ENCODE measurements at places on chromosomes 12 and 14.

GRCh38 chr14:99809360-99809759 lies 16.1 kb downstream of the EML1 start:
- DNase-seq: no peak

GRCh38 chr12:118061873-118062843 lies 1.2 kb upstream of the WSB2 start:
- DNase-seq: no peak

GRCh38 chr12:47065546-47065945 lies 13.9 kb upstream of the PCED1B start:
- DNase-seq: no peak

DNA sequence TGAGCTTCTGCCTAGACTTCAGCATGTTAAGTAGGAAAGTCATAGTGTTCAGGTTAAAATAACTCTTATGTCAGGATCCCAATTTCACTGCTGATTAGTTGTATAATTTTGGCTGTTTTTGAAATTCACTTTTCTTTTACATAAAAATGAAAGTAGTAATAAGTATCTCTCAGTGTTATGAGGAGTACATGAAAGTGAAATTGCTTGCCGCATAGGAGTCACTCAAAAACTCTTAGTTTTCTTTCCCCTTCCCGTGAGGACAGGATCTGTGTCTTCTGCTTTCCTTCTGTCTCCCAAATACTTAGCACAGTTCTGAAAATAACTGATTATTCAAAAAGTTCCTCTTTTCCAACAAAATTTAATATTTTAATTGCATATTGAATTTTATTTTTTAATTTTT lies 100.5 kb downstream of the SLC38A4 start:
- DNase-seq: no peak

DNA sequence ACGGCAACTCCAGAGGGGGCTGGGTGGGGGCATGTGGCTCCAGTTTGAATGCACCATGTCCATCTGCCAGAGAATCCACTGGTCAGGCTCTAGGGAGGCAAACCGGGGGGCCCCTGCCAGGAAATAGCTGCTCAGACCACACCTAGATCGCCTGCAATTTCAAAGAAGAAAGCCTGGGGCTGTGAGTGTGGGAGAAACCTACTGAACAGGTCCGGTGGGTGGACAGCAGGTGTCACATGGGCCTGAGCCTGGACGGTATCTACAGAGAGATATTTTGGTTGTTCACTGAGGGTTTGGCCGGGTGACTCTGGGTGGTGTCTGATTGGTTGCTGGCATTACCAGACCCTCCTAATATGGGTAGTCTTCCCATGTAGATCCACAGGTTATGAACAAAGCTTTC lies 32.0 kb downstream of the DAO start:
- no peak for DNase-seq

- DNase-seq: no peak
These were observed 402.0 kb downstream of the SYT1 start for GRCh38 chr12:79266343-79267144.

GRCh38 chr12:109645194-109645593 lies 68.4 kb upstream of the FAM222A start:
- DNase-seq: no peak

- DNase-seq: no peak
These were observed 163.5 kb downstream of the CFAP54 start for GRCh38 chr12:96652870-96653269.

DNA sequence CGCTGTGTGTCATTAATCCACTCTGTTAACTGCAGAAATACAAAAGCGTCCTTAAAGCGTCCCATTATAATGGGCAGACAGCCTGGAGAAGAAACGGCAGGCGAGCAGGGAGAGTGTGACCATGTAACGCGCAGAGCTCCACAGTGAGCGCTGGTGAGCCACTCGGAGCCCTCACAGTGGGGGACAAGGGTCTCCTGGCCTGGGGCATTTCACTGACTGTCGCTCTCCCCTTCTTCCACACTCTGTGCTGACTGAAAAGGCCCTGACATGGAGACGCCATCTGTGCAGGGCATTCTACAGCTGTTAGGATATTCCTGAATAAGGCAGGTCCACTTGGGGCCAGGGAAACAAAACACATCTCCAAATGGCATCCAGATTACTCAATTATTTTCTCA lies 24.2 kb downstream of the CCDC92 start:
- DNase-seq: no peak

DNA sequence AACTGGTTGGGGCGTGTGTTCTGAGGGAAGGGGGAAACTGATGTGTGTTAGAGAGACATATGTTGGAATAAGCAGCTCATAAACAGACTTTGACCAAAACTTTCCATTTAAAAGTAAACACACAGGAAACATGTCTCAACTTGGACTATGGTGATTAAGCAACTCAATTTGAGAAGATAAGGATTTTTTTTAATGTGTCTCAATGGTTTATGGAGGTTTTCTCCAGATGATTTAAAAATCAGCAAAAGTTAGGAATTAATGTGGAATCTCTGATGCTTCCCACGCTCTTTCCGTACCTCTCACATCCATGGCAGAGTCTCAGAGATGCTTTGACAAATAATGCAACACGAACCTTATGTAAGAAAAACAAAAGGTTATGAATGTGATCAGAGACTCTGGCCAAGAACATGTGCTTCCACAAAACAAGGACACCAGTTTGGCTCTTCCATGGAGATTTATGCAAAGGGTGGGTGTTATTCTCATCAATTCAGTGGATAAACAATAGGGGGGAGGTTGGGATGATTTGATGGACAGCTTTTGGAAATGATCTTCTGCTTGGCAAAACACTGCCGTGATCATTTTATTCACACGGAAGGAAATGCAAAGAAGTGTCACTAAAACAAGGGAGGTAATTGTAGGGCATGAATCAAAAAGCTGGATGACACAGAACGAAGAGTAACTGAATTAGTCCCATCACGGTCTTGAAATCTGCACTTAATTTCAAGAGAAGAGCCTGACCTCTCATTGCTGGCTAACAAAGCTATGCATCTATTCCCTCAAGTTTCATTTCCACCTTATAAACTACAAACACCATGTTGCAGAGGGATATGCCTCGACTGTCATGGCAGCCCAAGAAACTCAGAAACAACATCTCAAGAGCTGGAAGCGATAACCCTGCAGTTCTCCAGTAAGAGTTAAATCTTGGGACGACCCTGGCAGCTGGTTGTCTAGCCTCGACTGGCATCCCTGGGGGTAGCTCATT lies 76.5 kb downstream of the FOXN3 start:
- no peak for DNase-seq

GRCh38 chr14:76490735-76491134 lies 114.8 kb downstream of the ESRRB start:
- no peak for DNase-seq

- DNase-seq: no peak
These were observed 64.9 kb upstream of the DICER1 start for GRCh38 chr14:95222151-95222631.
